ENCODE measurements at places on chromosomes 5 and 9.

DNA sequence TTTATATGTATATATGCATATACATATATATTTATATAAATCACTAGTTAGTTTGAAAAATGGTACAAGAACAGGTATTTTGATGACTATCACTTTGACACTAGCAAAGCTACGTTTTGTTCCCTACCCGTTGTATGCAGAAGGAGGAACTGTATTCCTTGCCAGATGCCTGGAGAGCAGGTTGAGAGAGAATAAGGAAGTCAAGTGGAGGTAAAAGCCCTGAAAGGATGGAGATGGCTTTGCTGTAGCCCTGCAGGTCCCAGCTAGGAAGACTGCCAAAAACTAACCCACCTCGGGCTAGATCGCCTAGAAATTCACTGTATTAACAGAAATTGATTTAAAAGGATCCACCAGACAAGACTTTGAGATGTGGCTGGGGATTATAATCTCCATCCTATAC is 229.3 kb downstream of the RFX3 start:
- DNase-seq = no peak
- H3K27ac ChIP-seq = no peak overlapping the region
- peaks cover 8% of the 10 kb centered on the region for H3K4me1 ChIP-seq

GRCh38 chr9:36665921-36666431 is 93.3 kb downstream of the MELK start:
- no peak overlapping the region for H3K27ac ChIP-seq
- peaks cover 18% of the 10 kb centered on the region for H3K4me1 ChIP-seq
- no peaks in the 10 kb centered on the region for H3K27me3 ChIP-seq
- H3K36me3 ChIP-seq = peaks cover 64% of the 10 kb centered on the region
- no peak for DNase-seq
- no peak overlapping the region for H3K4me3 ChIP-seq

GRCh38 chr5:74801941-74802340 is 34.9 kb downstream of the NSA2 start:
- H3K36me3 ChIP-seq = peaks cover 37% of the 10 kb centered on the region
- no peak overlapping the region for H3K27ac ChIP-seq
- no peaks in the 10 kb centered on the region for H3K27me3 ChIP-seq

DNA sequence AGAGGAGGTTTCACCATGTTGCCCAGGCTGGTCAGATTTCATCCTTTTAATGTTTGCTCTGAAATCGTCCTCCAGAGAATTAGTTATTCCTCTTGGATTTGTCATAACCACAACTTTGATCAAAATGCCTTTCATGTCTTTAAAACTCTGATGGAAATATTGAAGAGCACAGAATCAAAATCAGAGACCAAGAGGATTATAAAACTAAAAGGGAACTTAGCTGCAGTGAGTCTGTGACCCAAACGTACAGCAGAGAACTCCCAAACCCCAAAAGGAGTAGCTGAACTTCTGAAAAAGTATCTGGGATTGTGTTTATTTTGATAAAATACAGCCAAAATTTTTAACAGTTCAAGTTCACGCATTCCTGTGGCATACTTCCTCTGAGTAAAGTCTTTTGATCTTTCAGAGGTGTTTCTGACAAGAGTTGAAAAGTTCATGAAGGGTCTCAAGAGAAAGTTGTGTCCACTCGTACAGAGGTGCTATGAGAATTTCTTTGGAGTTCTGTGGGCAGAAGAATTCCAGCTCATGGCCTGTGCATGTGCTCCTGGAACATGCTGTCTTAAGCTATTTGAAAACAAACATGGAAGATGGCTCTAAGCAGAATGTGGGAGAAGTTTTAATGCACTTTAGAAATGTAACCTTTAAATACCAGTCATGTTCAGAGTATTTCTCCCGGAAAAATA is 124.0 kb downstream of the ESM1 start:
- H3K27me3 ChIP-seq = peaks cover 70% of the 10 kb centered on the region
- no peak for DNase-seq
- H3K4me1 ChIP-seq = peaks cover 5% of the 10 kb centered on the region
- H3K27ac ChIP-seq = no peak overlapping the region
- no peaks in the 10 kb centered on the region for H3K36me3 ChIP-seq

DNA sequence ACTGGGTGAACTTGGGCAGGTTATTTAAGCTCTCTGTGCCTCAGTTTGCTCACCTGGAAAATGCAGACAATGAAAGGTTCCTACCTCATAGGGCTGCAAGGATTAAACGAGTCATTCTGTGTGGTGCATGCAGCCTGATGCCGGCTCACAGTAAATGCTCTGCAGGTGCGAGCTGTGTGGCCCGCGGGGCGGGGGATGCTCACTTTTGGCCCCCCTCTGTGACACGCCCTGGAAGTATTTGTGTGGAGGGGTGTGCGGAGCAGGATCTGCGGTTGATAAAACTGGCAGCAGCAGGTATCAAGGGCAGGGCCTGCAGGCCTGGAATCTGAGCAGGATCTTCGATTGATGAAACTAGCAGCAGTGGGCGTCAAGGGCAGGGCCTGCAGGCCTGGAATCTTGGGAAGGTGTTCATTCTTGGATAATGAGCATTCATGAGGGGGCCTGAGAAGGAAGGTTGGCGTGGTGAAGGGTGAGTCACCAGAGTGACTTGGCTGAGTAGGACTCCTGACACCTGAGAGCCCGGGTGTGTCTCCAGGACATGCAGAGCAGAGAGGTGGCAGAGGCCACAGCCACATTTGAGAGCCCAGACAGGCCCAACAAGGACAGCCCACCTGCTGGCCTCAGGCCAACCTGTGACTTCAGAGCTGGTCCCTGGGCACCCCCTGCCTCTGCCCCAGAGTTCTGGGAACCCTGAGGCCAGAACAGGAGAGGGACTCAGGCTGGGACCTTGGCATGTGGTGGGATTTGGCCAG is 11.9 kb downstream of the UNC5A start:
- H3K4me3 ChIP-seq = no peak overlapping the region
- no peak for DNase-seq
- no peaks in the 10 kb centered on the region for H3K36me3 ChIP-seq
- no peak overlapping the region for H3K27ac ChIP-seq

GRCh38 chr5:137938751-137939143 is 49.5 kb downstream of the PKD2L2 start:
- no peaks in the 10 kb centered on the region for H3K27me3 ChIP-seq
- H3K4me1 ChIP-seq = peaks cover 40% of the 10 kb centered on the region
- no peak for DNase-seq
- peak overlapping the region; percentile 31 for H3K4me3 ChIP-seq

- no peaks in the 10 kb centered on the region for H3K4me1 ChIP-seq
- DNase-seq = no peak
- no peak overlapping the region for H3K4me3 ChIP-seq
- H3K27me3 ChIP-seq = peaks cover 17% of the 10 kb centered on the region
- no peak overlapping the region for H3K27ac ChIP-seq
Observed at GRCh38 chr5:180155365-180155926, 53.6 kb downstream of the RASGEF1C start.

DNA sequence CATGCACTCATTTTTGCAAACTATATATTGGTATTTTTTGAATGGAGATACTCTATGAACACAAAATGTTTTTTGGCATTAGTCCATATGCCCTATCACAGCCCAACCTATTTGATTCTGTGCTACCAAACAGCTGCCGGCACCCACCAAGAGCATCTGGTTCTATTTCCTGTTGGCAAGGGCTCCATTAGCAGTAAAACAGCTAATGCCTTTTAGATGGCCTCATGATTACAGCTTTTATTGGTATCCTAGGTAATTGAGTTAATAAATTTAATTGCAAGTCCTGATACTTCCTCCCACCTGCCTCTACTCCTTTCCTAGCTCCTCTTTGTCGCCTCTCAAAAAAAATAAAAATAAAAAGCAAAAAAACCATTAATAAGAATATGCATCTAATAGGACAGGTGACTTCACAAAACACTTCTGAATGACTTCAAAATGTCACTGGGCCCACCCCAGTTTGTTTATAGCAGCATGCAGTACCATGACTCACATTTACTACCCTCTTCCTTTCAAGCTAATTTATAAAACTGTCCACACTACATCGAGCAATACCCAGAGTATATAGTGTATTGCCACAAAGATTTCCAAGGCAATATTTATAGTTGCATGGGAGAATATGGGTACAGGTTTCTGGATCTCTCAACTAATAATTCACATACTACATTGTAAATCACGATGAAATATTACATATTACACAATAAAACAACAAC is 620.4 kb downstream of the SLCO4C1 start:
- H3K4me3 ChIP-seq = no peak overlapping the region
- no peak overlapping the region for H3K27ac ChIP-seq
- no peaks in the 10 kb centered on the region for H3K4me1 ChIP-seq
- H3K27me3 ChIP-seq = peaks cover 2% of the 10 kb centered on the region
- DNase-seq = no peak

- peak overlapping the region; percentile 60 for H3K27ac ChIP-seq
- H3K4me3 ChIP-seq = no peak overlapping the region
Observed at GRCh38 chr5:111584651-111585050, 72.3 kb upstream of the STARD4 start.

DNA sequence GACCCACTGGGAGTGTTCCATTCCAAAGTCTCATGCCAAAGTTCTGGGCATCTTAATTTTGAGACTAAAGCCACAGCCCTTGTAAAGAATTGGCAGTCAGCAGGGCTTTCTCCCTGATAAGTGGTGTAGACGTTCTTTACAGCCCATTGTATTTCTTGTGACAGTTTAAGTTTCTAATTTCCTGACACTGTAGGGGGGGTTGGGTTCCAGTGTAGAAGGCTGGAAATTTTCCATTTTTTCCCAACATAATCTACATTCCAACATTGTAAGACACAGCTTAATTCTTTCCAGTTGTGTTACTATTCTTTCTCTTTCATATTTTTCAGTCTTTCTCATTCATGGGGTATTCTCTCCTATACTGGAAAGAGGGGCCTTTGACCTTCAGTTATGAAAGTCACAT is 121.1 kb downstream of the FBXL7 start:
- H3K36me3 ChIP-seq = no peaks in the 10 kb centered on the region
- no peaks in the 10 kb centered on the region for H3K4me1 ChIP-seq
- no peak overlapping the region for H3K4me3 ChIP-seq
- H3K27me3 ChIP-seq = no peaks in the 10 kb centered on the region
- no peak overlapping the region for H3K27ac ChIP-seq

- H3K27me3 ChIP-seq = no peaks in the 10 kb centered on the region
- peak overlapping the region; percentile 1 for H3K4me3 ChIP-seq
- peak overlapping the region; percentile 16 for H3K27ac ChIP-seq
- peaks cover 47% of the 10 kb centered on the region for H3K4me1 ChIP-seq
Observed at GRCh38 chr5:159241946-159242552, 21.0 kb upstream of the UBLCP1 start.

DNA sequence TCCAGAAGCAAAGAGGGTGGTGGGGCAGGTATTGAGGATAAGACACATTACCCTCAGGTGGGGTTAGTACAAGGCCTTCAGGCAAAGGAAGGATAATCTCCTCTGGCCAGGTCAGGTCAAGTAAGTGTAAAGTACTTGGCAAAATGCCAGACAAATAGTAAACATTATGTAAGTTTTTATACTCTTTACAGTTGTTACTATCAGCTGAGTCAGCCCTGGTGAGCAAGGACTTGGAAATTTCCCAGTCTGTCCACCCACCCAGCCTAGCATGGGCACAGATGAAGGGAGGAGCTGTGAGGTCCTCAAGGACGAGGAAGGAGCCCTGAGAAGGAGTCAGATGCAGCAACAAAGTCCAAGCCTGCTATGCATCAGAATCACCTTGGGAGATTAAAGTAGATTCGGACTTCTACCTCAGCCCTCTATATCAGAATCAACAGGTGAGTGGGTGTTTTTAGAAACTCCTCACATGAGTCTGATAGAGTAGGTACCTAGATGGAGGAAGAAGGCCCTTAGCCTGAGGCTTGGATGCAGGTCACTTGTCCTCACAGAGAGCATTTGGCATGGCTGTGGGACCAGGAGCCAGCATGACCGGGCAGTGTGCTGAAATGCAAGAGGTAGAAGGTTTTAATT is 50.2 kb upstream of the BARX1 start:
- H3K27ac ChIP-seq = no peak overlapping the region
- H3K4me1 ChIP-seq = no peaks in the 10 kb centered on the region
- H3K27me3 ChIP-seq = peaks cover 13% of the 10 kb centered on the region
- no peak overlapping the region for H3K4me3 ChIP-seq

DNA sequence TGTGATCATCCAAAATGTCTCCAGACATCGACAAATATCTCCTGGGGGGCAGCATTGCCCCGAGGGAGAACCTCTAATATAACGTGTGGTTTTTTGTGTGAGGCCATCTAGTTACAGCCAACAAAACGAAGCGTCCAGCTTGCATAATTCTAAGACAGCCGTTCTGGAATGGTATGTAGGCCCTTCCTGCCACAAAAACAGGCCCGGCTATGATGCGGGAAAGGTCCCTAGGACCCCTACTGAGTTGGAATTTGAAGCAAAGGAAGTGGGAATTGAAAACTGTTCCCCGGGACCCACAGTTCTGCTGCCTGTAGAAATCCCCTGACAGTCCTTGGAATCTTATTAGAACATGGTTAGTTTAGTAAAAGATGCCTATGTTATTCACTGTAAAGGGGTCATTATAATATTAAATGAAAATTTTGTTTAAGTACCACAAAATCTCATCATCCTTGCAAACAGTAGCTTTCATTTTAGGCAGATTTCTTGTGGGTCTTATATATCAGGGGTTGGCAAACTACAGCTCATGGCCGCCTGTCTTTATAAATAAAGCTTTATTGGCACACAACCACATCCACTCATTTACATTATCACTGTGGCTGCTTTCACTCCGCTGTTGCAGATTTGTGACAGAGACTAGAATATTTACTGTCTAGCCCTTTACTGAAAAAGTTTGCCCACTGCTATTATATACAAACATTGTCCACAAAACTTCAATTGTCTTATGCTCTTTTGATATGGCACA is 70.7 kb downstream of the MSX2 start:
- DNase-seq = no peak
- no peak overlapping the region for H3K27ac ChIP-seq
- peaks cover 64% of the 10 kb centered on the region for H3K27me3 ChIP-seq
- H3K36me3 ChIP-seq = no peaks in the 10 kb centered on the region
- peaks cover 3% of the 10 kb centered on the region for H3K4me1 ChIP-seq

GRCh38 chr9:98255061-98255577 is 330 bp downstream of the TBC1D2 start:
- no peak for DNase-seq
- no peaks in the 10 kb centered on the region for H3K27me3 ChIP-seq
- peak overlapping the region; percentile 93 for H3K4me3 ChIP-seq
- peaks cover 26% of the 10 kb centered on the region for H3K4me1 ChIP-seq

DNA sequence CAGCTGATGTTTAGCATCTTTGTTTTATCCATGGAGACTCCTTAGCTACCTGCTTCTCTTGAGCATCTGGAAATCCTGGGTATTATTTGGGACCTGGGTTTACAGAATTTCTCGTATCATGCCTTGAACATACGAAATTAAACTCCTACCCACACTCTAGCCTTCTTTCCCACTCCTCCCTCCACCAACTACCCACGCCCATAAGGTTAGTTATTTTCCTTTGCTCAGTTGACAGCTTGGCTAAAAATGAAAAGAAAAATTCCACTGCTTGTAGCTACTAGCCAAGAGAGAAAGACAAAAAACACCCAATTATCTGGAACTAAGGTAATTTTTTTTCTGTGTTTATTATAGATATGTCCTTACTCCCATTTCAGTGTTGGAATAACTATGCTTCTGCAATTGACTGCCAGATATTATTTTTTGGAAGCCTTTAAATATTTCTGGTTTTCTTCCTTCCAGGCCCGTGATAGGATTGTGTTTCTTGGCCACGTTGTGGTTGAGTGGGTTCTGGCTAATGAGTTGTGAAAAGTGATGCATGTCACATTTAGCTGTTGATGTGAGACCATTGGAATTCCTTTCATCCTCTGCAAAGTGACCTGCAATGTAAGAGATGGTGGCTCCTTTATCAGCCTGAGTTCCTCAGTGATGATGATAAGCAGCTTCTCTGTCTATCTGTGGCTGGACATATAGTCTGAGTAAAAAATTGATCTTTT is 308.1 kb downstream of the LRRC70 start:
- no peaks in the 10 kb centered on the region for H3K27me3 ChIP-seq
- no peaks in the 10 kb centered on the region for H3K36me3 ChIP-seq
- no peak for DNase-seq

- no peak overlapping the region for H3K4me3 ChIP-seq
- peaks cover 6% of the 10 kb centered on the region for H3K27me3 ChIP-seq
- no peaks in the 10 kb centered on the region for H3K4me1 ChIP-seq
Observed at GRCh38 chr5:176185133-176185733, 53.0 kb upstream of the SIMC1 start.

All from activated T-cell treated with anti-CD3 and anti-CD28 coated beads, Interleukin-2, amount 50 U/mL, for 24 hours (primary cell).